Hepatic stellate cell (primary cell): ENCODE measurements at places on chromosomes 2 and 18.

DNA sequence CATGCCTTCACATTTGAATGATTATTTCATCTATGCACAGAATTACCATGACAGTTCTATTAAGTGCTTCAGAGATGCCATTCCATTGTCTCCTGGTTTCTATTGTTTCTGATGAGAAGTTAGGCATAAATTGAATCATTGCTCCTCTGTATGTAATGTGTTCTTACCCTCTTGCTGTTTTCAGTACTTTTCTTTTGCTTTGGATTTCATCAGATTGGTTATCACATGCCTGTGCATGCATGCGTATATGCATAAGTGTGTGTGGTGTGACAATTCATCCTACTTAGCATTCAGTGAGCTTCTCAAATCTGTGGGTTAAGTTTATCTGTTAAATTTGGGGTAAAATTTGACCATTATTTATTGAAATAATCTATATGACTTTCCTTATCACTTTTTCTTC, 263.3 kb upstream of the RND3 start:
- DNase-seq = no peak

GRCh38 chr2:163802284-163802683, 66.5 kb upstream of the FIGN start:
- peak; percentile 2 for DNase-seq

GRCh38 chr2:231707625-231707926, 749 bp upstream of the PTMA start:
- DNase-seq = no peak

DNA sequence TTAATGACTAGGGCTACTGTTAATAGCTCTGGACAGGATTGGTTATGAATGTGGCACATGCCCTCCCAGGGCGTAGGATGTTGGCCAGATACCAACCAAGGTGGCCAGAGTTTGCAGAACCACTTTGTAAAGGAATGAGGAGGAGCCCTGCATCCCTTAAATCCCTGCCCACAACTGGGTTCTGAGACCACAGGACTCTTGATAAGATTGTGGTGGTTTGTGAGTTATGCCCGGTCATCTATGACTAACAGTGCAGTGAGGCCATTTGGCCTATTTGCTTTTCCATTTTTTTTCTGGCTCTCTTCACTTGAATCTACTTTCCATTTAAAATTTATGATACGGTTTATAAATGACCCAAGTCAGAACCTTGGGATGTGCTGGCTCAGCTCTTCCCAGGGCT, 294.5 kb downstream of the PRKCE start:
- peak; percentile 46 for DNase-seq

- no peak for DNase-seq
Observed at GRCh38 chr2:189854187-189854586, 69.9 kb downstream of the PMS1 start.

DNA sequence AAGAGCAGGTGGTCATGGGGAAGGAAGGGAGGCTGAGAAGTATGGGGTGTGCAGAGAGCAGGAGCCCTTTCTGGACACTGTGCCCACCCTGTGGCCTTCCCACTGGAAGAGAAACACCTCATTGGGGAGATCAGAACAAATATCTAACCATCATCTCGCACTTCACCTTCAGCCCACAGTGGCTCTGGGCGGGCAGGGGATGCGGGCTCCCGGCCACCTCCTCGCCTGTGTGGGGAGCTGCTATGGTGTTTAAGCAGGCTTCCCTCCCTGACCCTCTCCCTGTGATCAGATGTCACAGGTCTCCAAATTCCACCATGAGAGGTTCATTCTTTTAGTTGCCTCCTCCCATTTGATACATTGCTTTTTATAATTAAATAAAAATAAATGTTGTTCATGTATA, 5.0 kb downstream of the FBLN7 start:
- DNase-seq = no peak

DNA sequence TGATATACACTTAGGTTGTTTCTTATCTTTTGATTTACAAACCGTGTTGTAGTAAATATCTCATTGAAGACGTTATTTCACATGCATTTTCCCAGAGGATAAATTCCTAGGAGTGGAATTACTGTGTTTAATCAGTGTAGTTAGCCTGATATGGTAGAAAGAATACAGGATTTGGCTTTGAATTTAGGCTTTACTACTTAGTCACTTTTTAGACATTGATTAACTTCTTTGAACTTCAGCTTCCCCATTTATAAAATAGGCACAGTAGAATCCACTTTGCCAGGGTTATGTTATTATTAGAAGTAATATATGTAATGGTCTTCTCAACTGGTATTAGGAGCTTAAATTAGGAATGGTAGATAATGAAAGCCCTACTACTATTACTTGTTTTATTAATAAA, 27.4 kb downstream of the PSMD14 start:
- DNase-seq = no peak

DNA sequence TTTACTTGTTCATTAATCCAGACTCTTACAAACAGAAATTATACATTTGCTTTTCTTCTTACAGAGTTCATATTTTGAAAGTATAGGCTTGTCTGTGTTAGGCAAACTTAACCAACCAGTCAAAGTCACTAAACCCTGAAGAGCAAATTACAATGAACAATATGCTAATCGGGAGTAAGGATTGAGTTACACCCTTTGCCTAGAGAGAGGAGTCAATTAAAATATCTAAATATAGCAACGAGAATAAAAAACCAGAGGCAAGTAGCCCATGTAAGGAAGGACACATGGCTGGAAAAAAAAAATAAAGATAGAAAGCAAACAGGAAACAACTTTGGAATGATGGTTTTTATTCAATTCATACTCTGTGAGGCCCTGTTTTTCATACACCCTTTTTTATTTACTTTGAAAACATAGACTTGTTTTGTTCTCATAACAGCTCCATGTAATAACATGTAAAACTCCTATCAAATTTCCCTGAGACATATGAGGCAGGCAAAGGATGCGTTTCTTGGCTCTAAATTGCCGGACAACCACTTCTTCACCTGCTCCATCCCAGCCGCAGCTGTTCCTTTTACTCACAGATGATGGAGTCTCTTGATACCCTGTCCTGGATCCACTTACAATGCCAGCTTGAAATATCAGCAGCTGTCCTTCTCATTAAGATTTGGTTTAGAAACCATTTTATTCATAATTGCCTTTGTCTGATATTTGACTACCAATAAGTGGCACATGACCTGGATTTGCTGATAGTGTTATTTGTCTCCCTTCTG, 767.7 kb upstream of the GCFC2 start:
- no peak for DNase-seq

DNA sequence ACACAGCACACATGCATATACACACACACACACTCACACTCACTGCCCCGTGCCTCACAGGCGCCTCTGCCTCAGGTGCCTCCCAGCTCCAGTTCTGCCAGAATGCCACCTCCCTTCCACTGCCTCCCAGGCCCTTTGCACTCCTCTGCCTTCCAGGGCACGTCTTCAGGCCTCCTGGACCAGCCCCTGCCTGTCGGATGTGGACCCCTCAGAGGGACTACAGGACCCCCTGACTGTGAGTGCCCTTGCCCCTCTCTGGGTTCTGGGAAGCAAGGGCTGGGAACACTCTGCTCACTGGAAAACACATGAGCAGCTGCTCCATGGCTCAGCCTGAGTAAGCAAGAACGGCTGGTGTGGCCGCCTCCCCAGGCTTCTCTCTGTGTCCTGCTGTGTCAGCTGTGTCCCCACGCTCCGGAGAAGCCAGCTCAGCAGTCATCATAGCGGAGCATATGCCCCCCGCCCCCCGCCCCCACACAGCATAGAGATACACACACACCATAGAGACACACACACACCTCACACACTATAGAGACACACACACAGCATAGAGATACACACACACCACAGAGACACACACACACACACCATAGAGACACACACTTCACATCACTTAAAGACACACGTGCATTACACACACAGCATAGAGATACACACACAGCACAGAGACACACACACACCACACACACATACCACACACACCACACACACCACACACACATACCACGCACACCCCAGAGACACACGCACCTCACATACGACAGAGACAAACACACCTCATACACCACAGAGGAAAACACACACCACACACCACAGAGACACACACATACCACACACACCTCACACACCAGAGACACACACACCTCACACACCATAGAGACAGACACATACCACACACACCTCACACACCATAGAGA, 271.3 kb downstream of the CYRIA start:
- no peak for DNase-seq

DNA sequence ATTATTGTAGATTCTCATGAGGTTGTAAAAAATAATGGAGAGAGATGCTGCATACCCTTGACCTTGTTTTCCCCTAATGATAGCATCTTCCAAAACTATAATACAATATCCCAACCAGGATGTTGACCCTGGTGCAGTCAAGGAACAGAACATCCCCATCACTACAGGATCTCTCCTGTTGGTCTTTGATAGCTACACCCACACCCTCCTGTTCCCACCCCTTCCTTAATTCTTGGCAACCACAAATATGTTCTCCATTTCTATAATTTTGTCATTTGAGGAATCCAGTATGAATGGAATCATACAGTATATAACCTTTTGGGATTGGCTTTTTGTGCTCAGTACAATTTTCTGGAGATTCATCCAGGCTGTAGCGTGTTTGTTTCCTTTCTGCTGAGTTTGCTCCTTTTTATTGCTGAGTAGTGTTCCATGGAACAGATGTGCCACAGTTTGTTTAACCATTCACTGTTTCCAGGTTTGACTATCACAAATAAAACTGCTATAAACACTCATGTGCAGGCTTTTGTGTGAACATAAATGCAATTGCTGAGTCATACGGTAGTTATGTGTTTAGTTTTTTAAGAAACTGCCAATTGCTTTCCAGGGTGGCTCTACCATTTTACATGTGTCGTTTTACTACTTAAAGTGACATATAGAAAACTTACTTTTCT, 22.2 kb downstream of the MCFD2 start:
- DNase-seq = no peak
